ENCODE measurements at places on chromosomes 2 and 18.

- no peak for DNase-seq
Measured at GRCh38 chr2:66794551-66794950, 359.6 kb downstream of the MEIS1 start.

GRCh38 chr2:239983004-239983778 lies 42.0 kb downstream of the NDUFA10 start:
- no peak for DNase-seq

DNA sequence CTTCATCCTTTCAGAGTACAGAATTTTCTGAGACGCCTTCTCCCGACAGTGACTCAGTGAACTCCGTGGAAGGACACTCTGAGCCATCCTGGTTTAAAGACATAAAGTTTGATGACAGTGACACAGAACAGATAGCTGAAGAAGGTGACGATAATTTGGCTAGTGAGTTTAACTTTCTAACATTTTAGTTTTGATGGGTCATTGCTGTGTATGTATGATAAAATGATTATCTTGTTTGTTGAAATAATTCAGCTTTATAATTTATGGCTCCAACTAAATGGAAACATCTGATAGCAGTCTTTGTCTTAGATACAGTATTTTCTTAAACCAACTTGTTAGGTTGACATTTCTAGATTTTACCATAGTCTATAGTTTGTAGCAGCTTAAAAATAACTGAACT lies 38.1 kb downstream of the PIKFYVE start:
- DNase-seq, result no peak

DNA sequence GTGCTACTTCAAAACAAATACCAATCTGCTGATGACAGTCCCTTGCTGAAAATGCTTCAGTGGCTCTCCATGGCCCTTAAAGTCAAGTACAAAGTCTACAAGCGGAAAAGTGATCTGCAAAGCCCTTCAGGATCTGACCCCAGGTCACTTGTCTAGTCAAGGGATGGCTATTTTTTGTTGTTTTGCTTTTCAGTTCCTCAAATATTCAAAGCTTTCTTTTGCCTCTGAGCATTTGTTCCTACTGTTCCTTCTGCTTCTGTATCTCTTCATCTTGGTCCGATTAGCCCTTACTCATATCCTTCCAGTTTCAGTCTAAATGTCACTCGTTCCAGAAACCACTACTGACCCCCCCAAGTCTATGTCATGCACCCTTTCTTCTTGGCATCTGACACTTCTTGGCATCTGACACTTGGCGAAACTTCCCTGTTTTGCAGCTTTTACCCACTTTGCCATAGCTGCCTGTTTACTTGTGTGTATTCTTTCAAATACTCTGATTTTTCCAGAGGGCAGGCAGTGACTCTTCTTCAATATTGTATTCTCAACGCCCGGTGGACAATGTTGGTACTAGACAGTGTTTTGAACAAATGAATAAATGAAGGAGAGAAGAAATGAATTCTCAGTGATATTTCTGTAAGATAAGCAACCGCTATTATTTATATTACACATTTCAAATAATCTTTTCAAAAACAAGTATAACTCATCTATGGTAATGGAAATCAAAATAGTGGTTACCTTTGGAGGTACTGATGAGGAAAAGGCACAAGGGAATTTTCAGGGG lies 175.9 kb upstream of the FN1 start:
- DNase-seq, result no peak

DNA sequence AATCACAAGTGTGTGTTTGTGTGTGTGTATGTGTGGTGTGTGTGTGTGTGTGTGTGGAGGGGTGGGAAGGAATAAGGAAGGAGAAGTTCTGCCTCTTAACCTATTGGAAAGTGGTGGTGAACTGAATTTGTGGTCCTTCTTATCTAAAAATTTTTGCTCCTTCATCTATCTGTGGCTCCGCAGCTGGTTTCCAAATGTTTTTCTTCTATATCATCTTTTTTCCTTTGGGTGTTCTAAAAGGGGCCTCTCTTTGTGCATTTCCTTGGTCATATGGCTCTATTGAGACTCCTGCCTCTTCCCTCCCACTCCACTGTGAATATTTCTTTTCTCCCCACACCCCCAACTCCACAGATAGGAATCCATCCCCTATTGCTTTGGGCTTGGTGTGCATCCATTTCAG lies 254.9 kb upstream of the CWC22 start:
- no peak for DNase-seq
